ENCODE measurements at places on chromosomes 3 and 15.

- no peak for DNase-seq
These were observed 93.4 kb downstream of the CHCHD4 start for GRCh38 chr3:14031271-14031670.

DNA sequence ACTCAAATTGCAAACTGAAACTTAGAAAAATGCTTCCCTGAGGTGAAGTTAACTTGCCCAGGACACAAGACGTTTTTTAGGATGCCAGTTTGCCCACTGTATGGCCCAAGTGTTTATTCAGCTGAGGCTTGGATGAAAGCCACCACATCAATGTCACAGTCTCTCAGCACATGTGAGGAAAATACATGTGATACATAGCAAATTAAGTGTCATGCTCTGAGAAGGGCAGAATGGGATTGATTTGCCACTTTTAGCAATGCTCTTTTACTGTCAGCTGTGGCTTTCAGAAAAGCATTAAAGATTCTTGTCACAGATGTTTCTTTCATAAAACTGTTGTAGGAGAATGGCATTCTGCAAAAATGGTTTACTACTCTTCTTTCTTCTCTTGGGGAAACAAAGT, 165.5 kb downstream of the ZIC1 start:
- DNase-seq: no peak

DNA sequence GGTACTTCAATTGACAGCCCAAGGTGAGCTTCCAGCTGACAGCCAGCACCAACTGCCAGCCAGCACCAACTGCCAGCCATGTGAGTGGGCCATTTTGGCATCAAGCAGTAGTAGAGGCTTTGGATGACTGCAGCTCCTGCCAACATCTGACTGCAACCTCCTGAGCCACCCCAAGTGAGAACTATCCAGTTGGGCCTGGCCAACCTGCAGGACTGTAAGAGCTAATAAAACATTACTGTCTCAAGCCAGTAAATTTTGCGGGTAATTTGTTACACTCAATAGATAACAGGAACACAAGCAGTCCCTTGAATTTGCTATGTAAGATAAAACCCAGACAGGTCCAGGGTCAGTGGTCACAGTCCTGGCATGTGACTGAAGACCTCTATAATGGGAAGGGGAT, 29.7 kb downstream of the EPHB1 start:
- no peak for DNase-seq

DNA sequence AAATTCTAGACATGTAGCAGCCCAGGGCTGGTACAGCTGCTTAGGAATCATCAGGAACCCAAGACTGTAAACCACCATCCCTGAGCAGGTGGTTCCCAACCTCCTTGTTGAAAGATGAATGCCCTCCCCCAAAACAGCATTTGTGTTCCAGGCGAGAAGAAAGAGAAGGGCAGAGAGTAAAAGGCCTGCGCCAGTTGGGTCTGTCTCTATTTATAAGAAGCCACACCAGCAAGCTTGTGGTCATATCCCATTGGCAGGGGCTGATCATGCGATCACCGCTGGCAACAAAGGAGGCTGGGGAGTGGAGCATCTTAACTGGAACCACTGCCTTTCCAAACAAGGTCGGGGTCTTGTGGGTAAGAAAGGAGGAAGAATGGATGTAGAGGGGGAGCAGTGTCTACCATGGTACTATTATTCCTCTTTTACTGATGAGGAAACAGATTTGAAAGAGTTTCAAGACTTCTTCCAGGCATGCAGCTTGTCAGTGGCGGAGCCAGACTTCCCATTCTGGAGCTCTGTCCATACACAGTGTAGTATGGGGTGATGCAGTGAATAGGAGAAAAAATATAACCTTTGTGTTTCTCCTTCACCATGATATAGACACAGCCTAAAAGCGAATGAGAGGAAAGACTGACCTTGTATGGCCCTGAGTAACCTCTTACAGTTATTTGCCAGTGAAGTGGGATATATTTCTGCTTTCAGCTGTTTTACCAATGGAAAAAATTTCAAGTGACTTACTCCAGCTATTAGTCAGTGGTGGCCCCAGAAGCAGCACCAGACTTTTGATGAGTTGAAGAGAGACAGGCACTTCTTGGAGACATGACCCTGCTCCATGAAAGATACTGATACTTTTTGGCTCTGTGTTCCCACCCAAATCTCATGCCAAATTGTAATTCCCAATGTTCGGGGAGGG, 222.6 kb downstream of the ABHD5 start:
- no peak for DNase-seq

DNA sequence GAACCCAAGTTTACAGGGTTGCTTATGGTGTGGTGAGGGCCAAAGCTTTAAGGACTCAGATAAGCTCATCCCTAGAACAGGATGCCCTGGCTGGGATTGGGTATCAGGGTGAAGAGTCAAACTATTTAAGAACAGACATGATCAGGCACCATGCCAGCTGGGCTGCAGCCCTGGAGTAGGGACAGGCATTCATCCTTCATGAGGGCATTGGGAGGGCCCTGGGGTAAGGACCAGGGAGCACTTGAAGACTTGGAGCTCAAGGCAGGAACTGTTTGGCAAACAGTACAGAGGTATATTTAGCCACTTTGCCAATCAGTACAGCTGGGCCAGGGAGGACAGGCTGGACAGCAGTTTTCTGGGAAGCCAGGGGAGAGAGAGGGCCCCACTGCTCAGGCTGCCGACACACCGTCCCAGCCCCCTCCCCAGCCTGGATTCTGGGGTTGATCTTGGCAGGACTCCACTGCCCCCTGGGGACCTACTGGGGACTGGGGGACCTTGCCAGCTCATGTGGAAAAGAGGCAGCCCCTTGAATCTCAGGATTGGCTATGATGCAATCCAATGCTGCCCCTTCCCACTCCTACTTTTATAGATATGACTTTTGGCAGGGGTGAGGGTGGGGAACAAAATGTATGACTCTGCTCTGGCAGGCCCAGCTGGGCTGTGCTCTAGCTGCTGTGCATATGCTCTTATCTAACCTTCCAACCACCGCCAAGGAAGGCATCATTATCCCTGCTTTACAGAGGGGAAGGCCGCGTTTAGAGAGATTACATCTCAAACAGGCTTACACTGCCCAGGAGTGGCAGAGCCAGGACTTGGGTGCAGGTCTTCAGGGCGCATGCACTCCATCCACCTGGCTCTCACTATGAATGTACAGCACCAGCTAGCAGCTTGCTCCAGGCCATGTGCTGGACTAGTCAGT, 2.3 kb downstream of the PLA2G4E start:
- no peak for DNase-seq
